Fibroblast of pulmonary artery (primary cell): ENCODE measurements at places on chromosomes 6 and 20.

DNA sequence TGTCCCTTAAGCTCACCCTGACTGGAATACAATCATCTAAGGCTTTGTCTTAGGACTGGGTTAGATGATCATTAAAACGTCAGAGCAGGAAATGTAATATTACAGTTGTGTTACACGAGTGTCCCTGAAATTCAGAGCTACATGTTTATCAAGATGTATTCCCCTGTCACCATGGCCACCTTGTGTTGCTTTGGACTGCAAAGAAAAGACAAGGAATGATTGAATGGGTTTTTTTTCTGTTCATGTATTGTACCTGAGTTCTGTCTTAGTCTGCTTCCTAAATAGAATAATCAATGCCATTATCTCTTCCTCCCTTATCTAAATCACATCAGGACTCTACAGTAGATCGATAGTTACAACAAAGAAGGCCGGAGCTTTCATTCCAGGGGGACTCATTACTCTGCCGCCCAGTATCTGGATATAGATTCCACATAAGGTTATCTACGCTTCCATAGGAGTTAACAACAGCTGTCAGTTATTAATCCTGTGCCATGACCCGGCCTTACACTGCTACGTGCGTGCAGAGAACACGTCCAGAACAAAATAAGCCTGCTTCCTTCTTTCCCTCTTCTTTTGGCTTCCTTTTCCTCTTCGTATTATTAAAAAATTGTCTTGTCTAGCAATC is 274.1 kb upstream of the SASH1 start:
- DNase-seq = no peak

DNA sequence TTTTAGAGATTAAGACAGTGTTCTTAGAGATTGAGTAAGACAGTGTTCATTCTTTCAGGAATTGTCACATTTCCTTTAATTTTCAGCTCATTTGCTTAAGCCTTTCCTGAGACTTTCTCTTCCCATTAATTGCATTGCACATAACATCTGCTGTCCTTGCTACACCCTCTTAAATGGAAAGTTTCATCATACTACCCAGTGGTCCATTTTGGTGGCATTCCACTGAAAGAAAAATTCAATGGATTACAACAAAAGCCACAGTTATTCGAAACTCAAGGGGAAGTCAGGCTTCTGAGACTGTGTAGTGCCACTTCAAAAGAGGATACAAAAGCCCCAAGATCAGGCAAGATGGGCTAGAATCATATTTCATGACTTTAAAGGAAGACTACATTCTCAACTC is 64.0 kb downstream of the RSPO3 start:
- DNase-seq = peak; percentile 68

DNA sequence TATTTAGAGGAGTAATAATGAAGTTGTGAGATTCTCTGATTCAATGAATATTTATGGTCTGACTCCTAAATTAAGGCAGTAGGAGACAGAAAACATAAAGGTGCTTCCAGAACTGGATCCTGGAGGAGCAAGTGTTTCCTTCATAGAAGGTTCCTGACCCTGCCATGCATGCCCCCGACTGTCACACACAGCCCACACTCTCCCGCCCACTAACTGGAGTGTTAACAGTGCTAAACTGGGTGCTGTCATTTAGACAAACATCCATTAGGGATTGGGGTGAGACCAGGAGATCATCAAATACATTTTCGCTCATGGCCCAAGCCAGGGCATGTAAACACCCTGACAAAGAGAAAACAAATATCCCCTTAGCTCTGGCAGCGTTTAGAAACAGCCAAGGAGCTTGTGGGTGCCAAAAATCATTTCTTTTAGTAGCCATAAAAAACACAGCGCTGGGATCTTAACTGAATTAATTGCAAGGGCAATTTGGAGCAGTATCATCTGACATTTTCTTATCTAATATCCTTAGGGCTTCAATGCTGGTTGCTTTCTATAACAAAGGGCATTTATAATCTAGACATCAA is 46.8 kb downstream of the INSM1 start:
- no peak for DNase-seq

DNA sequence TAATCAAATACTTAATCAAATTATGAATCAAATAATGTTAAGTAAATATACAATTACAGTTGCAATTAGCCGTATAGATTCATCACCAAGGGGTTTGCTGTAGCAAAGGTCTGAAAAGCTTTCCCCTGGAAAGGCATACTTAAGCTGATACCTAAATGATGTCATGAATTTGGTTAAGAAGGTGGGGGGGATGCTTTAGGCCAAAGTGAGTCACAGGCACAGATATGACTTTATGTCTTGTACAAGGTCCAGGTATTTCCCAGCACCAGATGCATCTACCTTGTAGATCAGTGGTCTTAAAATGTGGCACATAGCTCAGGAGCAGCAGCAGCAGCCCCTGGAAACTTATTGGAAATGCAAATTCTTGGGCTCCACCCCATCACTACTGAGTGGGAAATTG is 557.3 kb upstream of the CDH4 start:
- no peak for DNase-seq

- peak; percentile 65 for DNase-seq
Measured at GRCh38 chr20:62186887-62187866, 4.3 kb downstream of the MTG2 start.

- DNase-seq = no peak
Measured at GRCh38 chr6:75613056-75613501, 11.4 kb downstream of the SENP6 start.

DNA sequence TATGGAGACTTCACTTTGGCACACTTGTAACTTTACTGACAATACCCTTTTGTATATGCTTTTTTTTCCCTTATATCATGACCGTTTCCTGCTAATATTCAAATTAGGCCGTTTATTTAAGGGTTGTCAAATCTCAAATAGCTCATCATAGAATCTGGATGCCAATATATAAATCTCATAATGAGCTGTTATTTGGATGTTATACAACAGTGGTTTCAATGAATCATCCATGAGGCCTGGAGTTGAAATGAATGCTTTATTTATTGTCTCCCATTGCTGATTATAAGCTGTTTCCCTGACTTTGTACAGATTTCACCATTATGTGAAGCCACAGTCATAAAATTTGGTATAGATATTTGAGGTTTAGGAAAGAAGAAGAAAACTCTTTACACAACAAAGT is 256.1 kb downstream of the PLCB1 start:
- peak; percentile 44 for DNase-seq

DNA sequence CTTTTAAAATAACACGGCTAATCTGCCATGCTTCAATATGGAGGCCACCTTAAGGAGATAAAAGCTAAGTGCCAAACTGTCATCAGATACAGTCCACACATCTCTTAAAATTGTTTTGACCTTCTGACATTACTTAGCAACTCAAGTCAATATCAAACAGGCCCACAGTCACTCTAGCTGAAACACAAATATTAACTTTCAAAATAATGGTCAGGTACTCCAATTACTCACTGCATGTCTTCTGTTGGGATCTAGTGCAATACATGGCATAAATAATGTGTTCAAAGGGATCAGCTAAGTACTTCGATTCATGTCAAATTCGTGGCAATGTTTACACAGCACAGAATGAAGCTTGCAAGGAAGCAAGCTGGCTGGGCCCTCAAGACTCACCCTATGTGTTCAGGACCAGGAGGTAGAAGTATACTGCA is 133.9 kb upstream of the BEND6 start:
- no peak for DNase-seq

DNA sequence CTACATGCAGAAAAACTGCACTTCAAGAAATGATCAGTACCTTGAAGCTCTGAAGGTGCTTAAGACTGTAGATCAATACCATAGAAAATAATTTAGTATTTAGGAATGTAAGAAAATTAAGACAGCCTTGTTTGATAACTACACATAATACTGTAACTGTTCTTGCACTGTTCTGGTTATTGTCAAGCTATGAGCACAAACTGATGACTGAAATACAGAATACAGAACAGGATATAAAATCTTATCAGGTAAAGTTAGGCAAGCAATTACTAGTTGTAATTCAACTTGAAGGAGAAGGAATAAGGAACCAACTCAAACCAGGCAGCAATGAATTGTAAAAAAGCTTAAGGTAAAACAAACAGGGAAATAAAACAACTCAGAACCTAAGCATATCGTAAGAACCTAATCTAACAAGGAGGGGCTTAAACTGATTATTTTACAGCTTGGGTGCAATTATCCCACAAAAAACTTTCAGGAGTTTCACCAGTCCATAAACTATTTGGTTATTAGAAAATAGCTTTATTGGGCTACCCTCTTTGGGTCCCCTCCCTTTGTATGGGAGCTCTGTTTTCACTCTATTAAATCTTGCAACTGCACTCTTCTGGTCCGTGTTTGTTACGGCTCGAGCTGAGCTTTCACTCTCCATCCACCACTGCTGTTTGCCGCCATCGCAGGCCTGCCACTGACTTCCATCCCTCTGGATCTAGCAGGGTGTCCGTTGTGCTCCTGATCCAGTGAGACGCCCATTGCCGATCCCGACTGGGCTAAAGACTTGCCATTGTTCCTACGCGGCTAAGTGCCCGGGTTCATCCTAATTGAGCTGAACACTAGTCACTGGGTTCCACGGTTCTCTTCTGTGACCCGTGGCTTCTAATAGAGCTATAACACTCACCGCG is 97.7 kb downstream of the ATG5 start:
- DNase-seq = no peak

DNA sequence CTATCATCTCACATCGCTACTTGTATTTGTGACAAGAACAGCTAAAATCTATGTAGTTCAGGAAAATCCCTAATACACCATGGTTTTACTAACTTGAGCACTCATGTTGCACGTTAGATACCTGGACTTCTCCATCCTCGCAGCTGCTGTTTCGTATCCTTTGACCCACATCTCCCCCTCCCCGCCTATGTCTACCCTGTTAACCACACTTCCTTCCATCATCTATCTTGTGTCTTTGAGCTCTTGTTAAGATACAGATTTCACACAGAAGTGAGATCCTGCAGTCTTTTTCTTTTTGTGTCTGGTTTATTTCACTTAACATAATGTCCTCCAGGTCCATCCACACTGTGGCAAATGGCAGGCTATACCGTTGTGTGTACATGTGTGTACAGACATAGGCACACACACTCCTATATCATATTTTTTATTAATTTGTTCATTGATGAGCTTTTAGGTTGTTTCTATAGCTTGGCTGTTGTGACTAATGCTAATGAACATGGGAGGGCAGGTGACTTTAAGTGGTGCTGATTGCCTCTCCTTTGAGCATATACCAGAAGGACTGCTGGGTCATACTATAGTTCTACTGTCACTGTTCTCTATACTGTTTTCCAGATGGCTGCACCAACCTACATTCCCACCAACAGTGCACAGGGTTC is 117.8 kb downstream of the WDR27 start:
- DNase-seq = no peak

GRCh38 chr6:30754631-30755030 is 10.3 kb upstream of the IER3 start:
- no peak for DNase-seq

- peak; percentile 4 for DNase-seq
Measured at GRCh38 chr6:10837009-10837621, 1.2 kb downstream of the MAK start.

DNA sequence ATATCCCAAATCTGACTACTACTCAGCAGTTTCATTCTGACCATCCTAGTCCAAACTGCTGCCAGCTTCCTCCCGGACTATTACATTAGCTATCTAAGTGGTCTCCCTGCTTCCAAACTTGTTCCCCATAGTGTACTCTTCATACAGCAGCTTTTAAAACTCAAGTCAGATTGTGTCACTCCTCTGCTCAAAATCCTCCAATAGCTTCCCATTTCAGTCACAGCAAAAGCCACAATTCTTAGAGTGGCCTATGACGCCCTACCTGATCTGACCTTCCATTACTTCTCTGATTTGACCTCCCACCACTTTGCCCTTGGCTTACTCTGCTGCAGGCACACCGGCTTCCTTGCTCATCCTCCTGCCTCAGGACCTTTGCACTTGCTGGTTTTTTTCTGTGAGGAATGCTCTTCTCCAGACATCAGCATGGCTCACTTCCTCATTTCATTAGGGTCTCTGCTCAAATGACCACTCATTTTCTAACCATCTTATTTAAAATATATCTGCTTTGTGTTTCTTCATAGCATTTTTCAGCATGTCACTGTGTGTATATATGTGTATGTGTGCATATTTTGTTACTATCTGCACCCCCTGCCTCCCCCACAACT is 111.1 kb upstream of the DTNBP1 start:
- no peak for DNase-seq

DNA sequence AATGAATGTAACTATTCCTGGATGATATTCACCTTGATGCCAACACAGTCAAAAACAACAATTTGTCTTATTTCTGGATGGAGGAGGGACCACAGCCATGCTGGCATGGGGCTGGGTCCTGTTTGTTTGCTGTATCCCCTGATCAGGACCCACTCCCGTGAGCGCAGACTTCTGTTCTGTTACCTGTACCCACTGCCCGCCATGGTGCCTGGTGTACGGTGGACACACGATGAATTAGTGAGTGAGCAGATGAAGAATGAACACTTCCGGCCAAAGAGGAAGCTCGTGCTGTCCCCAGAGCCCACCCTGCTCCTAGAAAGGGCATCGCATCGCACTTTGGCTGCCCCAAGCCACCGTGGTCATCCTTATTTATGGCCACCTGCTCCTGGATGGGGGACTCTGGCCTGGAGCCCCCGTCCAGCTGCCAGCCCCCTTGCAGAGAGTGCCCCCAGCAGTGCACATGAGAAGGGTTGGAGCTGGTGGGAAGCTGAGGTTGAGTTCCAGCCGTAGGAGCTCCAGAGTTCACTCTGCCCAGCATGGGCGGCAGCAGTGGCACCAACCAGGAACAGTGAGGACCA is 100.9 kb downstream of the BMP7 start:
- DNase-seq = no peak

GRCh38 chr6:120590611-120591010 is 743.7 kb downstream of the TBC1D32 start:
- DNase-seq = no peak

GRCh38 chr6:134784336-134784735 is 165.6 kb downstream of the ALDH8A1 start:
- no peak for DNase-seq

GRCh38 chr6:150142670-150143515 is at the start of gene PPP1R14C:
PPP1R14C (plus strand) TSS chr6:150143044; CDS start chr6:150143193, 149 bp downstream.
- DNase-seq = no peak

DNA sequence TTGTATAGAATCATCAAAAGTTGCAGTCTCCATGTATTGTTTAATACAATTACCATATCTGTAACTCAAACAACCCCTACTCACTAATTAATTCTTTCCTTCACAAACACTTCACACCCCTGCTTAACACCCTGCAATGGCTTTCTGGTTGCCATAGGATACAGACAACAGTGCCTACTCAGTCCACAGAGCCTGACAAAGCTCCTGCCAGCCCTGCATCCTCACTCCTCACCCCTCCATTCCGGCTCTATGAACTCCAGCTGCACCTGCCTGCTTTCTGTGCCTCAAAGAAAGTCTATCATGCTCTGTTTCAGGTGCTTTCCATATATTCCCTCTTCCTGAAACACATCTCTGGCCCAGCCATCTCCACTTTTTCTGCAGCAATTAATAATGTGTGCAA is 253.4 kb downstream of the HACE1 start:
- DNase-seq = no peak

DNA sequence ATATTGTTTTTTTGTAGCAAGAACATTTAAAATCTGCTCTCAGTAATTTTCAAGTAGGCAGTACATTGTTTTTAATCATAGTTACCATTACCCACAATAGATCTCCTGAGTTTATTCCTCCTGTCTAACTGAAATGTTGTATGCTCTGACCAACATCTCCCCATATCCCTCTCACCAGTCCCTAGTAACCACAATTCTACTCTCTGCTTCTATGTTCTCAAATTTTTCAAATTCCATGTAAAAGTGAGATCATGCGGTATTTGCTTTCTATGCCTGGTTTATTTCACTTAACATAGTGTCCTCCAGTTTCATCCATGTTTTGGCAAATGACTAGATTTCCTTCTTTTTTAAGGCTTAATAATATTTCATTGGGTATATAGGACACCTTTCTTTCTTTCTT is 300.5 kb downstream of the KCNQ5 start:
- peak; percentile 10 for DNase-seq

GRCh38 chr6:163897030-163897429 is 482.5 kb downstream of the QKI start:
- no peak for DNase-seq
